Smooth muscle cell of the coronary artery (primary cell): ENCODE measurements at places on chromosomes 3 and 15. TPM values are rescaled to one million over a fixed set of nuclear protein-coding genes. Genes with fewer than 3 reads are reported as not detected.

Gene ATP13A4
- 0.23 TPM in 2 replicates for total RNA-seq

Gene CCRL2
- 0.12 TPM in 1 of 2 replicates, not detected in the other for total RNA-seq

Gene CLDN18
- total RNA-seq, result not detected in 2 replicates

Gene FOXB1
- not detected in 2 replicates for total RNA-seq

Gene PIK3R4
- 24.9 and 51.0 TPM in 2 replicates for total RNA-seq

Gene LYZL4
- total RNA-seq, result 0.23 TPM in 1 of 2 replicates, not detected in the other

Gene FILIP1L
- total RNA-seq, result 8.5 and 29.8 TPM in 2 replicates

Gene TRAT1
- not detected in 2 replicates for total RNA-seq

Gene SUSD5
- 5.0 and 9.6 TPM in 2 replicates for total RNA-seq

Gene PLCH1
- under 0.01 TPM in 1 of 2 replicates, not detected in the other for total RNA-seq

Gene NANOGP8
- total RNA-seq, result not detected in 2 replicates

Gene CYP1A2
- total RNA-seq, result not detected in 2 replicates

Gene ALDH1L1
- total RNA-seq, result under 0.01 and 0.08 TPM in 2 replicates

Gene C3orf22
- not detected in 2 replicates for total RNA-seq

Gene DUOXA1
- 0.59 TPM in 1 of 2 replicates, not detected in the other for total RNA-seq

Gene OR5K2
- total RNA-seq, result not detected in 2 replicates

Gene ANKRD63
- total RNA-seq, result not detected in 2 replicates

Gene ERICH6
- 0.08 TPM in 1 of 2 replicates, not detected in the other for total RNA-seq

Gene COL8A1
- 7.8 and 179 TPM in 2 replicates for total RNA-seq

Gene CD276
- total RNA-seq, result 85.0 and 183 TPM in 2 replicates

Gene PLSCR5
- total RNA-seq, result not detected in 2 replicates

Gene RAD51
- 0.70 and 3.2 TPM in 2 replicates for total RNA-seq

Gene TMEM212
- total RNA-seq, result not detected in 2 replicates

Gene NDN
- 35.3 and 35.7 TPM in 2 replicates for total RNA-seq

Gene GOLGA6L26
- not detected in 2 replicates for total RNA-seq

Gene LRRC2
- total RNA-seq, result 2.0 and 4.7 TPM in 2 replicates

Gene KBTBD12
- total RNA-seq, result not detected in 2 replicates

Gene IGF2BP2
- total RNA-seq, result 12.0 and 29.1 TPM in 2 replicates

Gene OR5H15
- total RNA-seq, result not detected in 2 replicates

Gene NEK4
- total RNA-seq, result 16.7 and 22.3 TPM in 2 replicates

Gene MOBP
- under 0.01 TPM in 1 of 2 replicates, not detected in the other for total RNA-seq

Gene WNT7A
- 0.60 TPM in 1 of 2 replicates, not detected in the other for total RNA-seq

Gene CCR8
- total RNA-seq, result not detected in 2 replicates

Gene PRKCI
- total RNA-seq, result 25.7 and 78.2 TPM in 2 replicates
